AG10803 (cell line): ENCODE measurements at places on chromosomes 3 and 15.

GRCh38 chr3:184800349-184800930 is 11.5 kb upstream of the VPS8 start:
- DNase-seq = no peak

GRCh38 chr3:162117961-162118360 is 621.4 kb downstream of the OTOL1 start:
- no peak for DNase-seq

GRCh38 chr3:20079621-20080020 is 39.4 kb downstream of the KAT2B start:
- DNase-seq = no peak

- no peak for DNase-seq
Observed at GRCh38 chr3:141070727-141071357, 19.7 kb downstream of the SPSB4 start.

DNA sequence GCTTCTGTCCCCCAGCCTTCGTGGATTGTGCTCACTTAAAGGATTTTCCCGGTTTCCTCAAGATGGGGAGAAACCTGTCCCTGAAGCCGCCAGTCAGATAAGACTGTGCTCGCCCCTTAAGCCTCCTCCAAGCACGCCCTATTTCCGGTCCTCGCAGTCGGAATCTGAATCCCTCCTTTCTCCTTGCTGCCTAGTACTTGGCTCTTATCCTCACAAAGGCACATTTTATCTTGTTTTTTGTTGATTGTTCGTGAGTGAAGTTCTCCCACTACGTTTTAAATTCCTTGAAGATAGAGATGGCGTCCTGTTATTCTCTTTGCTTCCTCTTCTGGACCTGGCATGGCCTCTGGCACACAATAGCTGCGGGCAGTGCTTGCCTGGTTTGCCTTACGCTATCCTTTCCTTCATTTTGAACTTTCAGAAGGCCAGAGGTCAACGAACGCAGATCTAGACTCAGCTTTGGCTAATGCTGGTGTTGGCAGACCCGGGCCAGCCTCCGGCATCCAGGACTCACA is 1.7 kb downstream of the CLDN11 start:
- peak; percentile 44 for DNase-seq

GRCh38 chr3:100020876-100021644 is 93.2 kb downstream of the FILIP1L start:
- peak; percentile 80 for DNase-seq

DNA sequence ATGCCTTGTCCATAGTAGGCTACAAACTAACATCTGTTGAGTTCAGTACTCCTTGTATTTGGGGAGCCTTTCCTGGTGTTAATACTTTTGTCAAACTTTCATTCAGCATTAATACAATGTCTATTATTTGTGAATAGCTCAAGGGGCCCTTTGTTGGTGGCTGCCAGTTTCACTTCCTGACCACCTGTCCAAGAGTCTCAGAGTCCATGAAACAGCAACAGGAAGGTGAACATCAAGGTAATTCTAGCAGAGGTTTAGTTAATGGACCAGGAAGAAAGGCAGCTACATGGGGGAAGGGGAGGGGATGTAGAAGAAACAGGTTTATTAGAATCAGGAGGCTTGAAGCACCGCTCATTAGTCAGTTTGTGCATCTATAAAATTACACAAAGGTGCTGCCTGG is 386.9 kb downstream of the PDCD6IP start:
- no peak for DNase-seq

GRCh38 chr3:123491966-123492587 is 43.2 kb upstream of the ADCY5 start:
- DNase-seq = no peak

DNA sequence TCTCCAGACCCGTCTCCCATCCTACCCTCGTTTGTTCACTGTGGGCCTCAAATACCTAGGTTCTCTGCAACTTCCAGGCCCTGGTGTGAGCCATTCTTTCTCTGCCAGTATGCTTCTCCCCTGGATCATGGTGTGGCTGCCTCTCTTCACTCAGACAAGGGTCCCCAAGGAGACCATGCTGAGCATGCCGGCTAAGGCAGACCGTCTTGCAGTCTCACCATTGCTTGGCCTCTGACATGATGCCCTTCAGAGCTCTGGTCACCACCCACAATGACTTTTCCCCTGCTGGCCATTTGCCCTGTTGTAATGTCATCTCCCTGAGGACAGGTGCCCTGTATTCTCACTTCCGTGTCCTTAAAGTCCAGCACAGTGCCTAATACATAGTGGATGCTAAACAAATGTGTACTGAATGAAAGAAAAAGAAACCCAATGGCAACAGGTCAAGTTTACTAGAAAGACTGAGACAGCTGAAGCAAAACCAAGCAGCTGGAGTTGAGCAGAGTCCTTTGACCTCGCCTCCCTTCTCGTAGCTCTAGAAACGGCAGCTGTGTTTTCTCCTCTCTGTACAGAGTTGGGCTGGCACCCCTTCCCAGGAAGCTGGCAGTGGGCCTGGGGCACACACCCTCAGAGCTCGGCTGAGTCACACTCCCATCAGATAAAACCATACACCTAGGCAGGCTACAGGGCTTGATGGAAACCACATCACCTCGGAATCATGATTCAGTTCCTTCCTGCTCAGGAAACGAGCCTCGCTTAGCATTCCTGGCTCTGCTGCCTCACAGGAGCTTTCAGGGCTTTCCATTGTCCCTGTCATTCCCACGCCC is 8.6 kb downstream of the TLR9 start:
- peak; percentile 52 for DNase-seq

GRCh38 chr3:138933981-138934691 is 12.8 kb downstream of the FOXL2 start:
- DNase-seq = no peak

- peak; percentile 84 for DNase-seq
Observed at GRCh38 chr15:56736308-56736707, 3.0 kb upstream of the ZNF280D start.

- DNase-seq = no peak
Observed at GRCh38 chr3:142705198-142705597, 18.6 kb upstream of the TRPC1 start.

- no peak for DNase-seq
Observed at GRCh38 chr3:13307041-13307440, 113.1 kb downstream of the NUP210 start.

- DNase-seq = no peak
Observed at GRCh38 chr15:41341519-41341918, 8.8 kb downstream of the NUSAP1 start.

DNA sequence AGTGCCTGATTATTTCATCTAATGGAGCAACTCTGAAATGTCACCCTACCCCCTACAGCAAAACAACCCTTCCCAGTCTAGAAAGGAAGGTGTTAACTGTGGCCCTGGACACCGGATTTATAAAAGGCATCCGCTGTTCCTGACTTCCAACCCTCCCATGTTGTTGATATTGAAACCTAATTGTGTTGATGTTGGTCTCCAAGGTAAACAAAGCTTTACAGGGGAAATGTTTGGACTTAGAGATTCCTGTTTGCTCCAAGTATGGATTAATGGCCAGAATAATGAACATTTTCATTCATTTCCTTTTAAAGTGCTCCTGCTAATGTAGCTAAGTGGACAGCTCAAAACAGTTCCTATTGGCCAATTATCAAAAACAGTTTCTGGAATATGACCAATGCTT is 19.4 kb upstream of the LMCD1 start:
- peak; percentile 39 for DNase-seq

GRCh38 chr3:154953538-154953937 is 126.6 kb upstream of the MME start:
- no peak for DNase-seq

DNA sequence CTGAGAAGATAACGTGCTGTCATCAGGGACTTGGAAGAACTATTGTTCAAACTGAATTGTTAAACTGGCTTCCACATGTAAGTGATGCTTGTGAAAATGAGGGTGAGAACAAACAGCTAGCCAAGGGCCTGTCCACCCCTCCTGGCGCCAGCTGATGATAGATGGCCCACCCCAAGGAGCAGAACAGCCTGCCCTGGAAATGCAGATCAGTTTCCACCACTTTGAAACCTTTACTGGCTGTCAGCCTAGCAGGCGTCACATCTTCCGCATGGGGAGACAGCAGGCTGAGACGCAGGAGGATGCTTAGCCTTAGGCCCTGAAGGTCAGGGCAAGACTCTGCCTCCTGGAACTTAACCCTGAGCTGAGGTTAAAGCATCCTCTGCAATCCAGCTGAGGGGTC is 6.4 kb upstream of the SLC51B start:
- DNase-seq = no peak
